Suppressor macrophage treated with lipopolysaccharide for 4 hours (primary cell): ENCODE measurements at places on chromosomes 13 and 19.
A peak's percentile ranks its signal among the peaks of the same experiment; 100 is the strongest.

DNA sequence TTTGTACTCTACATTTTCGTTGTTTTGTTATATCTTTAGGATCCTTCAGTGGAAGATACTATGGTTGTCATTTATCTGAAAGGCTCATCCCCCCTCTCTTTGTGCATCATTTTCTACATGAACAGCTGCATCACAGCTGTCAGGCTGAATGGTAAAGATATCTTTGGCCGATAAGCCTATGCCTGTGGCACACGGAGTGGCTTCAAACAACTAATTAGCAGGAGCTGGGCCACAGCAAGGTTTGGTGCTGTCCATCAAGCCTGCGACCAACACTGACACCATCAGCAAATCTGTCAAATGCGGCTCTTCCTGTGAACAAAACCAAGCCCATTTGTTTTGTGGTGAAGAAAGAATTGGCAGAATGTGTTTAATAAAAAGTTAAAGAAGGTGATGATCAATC, 334.4 kb downstream of the PCDH9 start:
- no peak for DNase-seq

- peak; percentile 47 for DNase-seq
Measured at GRCh38 chr13:99339736-99340397, 32.7 kb upstream of the GPR183 start.

- peak; percentile 11 for DNase-seq
Measured at GRCh38 chr13:26601669-26602068, 44.2 kb downstream of the WASF3 start.

DNA sequence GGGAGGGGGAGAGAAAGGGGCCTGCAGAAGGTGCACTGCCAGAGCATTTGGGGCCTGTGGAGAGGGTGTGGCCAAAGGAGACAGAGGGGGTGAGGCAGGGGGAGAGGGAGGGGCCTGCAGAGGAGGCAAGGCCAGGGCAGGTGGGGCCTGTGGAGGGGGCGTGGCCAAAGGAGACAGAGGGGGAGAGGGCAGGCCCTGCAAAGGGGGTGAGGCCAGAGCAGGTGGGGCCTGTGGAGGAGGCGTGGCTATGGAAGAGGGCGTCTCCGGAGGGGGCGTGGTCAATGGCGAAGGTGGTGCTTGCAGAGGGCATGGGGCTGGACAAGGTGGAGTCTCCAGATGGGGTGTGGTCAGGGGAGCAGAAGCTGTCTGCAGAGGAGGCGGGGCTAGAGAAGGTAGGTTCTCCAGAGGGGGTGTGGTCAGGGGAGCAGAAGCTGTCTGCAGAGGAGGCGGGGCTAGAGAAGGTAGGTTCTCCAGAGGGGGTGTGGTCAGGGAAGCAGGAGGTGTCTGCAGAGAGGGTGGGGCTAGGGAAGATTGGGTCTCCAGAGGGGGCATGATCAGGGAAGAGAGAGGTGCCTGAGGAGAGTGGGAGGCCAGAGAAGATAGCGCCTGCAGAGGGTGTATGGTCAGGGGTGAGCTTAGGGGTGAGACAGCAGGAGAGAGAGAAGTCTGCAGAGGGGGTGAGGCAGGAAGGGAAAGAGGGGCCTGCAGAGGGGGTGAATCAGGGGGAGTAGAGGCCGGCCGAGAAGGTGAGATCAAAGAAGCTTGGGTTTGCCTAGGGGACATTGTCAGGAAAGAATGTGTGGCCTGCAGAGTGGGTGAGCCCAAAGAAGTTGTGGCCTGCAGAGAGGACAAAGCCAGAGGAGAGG, 3.4 kb downstream of the PRR36 start:
- DNase-seq = peak; percentile 34

GRCh38 chr13:98370806-98371515, 193.9 kb upstream of the RNF113B start:
- DNase-seq = no peak

DNA sequence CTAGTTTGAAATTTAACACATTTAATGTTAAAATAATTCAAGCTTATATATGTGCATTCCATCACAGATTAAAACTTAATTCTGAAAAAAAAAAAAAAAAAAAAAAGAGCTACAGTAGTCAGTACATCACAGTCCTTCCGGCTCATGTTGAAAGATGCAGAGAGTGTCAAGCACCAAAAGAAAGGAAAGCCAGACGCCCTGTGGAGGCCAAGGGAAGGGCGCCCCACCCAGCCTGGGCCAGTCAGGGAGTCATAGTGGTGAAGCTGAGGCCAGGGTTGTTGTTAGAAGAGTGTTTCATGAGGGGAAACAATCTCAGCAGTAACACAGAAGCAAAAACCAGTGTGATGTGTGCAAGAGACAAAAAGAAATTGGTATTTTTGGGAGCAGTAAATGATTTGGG, 375.3 kb downstream of the MTUS2 start:
- no peak for DNase-seq

DNA sequence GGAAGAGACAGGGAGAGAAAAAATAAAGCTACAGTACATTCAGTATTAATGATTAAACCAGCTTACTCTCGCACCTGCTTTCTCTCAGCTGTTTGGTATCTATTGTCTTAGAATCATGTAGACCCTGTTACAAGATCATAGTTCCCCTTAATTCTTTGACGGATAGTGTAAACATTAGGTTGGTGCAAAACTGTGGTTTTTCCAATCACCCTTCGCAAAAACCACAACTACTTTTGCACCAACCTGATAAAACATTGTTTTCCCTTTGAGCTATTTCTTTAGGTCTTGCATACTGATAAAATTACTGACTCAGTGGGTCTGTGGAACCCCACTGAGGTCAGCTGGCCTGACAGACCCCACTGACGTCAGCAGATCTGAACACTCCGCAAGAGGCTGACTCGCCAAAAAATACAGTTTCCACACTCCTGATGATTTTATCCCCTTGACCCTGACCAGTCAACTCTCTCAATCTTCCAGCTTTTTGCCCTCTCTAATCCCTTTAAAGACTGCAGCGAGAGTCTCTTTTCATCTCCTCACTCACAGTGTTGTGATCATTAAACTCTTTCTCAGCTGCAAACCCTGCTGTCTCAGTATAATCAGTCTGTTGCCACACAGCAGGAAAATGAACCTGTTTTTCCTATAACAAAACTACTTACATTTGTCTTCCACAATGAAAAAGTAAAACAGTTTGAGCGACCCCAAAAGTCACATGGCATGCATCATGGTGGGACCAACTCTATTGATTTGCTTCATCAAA, 123.9 kb downstream of the SLITRK6 start:
- no peak for DNase-seq

DNA sequence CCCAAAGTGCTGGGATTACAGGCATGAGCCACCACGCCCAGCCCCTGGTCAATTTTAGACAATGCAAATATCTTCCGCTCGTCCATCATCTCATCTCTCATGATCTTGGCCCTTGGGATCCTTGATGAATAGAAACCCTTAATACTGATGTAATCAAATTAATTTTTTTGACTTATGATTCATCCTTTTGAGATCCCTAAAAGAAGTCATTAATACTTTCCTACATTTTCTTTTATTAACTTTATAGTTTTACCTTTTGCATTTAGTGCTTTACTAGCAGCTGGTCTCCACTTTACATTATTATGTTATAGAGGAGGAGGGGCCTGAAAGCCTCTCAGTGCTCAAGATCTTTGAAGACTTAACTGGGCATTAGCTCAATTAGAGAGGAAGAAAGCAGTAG, 7.7 kb upstream of the KASH5 start:
- no peak for DNase-seq

DNA sequence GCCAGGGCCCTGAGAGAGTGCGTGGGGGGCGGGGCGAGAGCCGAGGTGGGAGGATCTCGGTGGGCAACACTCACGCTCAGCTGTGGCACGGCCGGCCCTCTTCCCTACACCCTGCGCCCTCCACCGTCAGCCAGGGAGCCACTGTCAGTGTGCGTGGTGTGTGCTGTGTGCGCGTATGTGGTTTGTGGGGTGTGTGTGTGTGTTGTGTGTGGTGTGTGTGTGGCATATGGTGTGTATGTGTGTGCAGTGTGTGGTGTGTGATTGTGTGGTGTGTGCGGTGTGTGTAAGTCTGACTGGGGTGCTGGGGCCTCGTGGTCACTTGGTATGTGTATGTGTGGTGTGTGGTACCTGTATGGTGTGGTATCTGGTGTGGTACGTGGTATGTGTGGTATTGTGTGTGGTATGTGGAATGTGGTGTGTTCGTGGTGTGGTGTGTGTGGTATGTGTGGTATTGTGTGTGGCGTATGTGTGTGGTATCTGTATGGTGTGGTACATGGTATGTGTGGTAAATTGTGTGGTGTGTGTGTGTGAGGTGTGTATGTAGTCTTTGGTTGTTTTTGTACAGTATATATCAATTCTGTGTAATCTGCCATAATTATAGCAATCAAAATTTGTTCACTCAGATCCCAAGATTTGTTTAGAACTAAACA, 5.1 kb downstream of the GRK1 start:
- DNase-seq = no peak

GRCh38 chr13:59635589-59635988, 528.1 kb downstream of the DIAPH3 start:
- DNase-seq = no peak

- no peak for DNase-seq
Measured at GRCh38 chr13:45925151-45925550, 73.6 kb upstream of the SIAH3 start.

DNA sequence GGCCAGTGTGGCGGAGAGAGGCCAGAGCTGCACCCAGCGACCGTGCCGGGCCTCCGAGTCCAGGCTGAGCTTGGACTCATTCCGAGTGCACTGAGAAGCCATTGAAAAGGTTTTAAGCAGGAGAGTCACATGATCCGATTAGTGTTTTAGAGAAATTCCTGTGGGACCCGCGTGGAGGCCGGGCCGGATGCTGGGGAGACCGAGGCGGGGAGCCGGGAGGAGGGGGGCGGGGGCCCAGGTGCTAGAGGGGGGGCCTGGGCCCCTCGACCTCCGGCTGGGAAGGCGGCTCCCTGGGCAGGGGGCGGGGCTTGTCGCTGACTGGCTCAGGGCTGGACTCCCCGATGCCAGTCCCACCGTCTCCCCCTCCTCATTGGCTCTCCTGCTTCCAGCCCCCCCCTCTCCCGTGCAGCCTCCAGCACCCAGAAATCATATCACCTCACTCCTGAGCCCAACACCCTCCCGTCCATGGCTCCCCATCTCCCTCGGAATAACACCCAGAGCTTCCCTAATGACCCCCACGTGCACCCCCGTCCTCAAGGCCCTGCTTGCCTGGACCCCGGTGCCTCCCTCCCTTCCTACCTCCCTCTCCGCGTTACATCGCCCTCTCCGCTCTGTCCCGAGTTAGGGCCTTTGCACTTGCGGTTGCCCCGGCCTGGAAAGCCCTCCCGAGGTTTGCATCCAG, 5.2 kb upstream of the ZNF579 start:
- no peak for DNase-seq

- peak; percentile 58 for DNase-seq
Measured at GRCh38 chr13:25871389-25872125, 180.3 kb downstream of the SHISA2 start.

DNA sequence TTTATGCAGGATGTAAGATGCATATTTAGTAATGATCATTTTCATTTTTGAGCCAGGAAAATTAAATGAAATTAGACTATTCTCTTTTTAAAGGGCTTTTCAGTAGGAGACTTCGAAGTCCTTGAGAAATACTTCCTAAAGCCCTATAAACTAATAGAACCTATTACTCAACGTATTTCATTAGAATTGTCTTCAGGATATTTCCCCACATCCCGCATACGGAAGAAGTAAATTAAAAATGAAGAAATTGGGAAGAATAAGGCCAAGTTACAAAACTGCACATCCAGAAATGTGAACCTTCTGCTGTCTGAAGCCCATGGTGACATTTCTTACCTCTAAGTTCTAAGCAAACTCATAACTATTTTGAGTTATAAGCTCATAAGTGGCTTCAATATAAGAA, 66.5 kb downstream of the RXFP2 start:
- peak; percentile 33 for DNase-seq

- DNase-seq = no peak
Measured at GRCh38 chr13:23107665-23108064, 73.1 kb upstream of the SGCG start.

DNA sequence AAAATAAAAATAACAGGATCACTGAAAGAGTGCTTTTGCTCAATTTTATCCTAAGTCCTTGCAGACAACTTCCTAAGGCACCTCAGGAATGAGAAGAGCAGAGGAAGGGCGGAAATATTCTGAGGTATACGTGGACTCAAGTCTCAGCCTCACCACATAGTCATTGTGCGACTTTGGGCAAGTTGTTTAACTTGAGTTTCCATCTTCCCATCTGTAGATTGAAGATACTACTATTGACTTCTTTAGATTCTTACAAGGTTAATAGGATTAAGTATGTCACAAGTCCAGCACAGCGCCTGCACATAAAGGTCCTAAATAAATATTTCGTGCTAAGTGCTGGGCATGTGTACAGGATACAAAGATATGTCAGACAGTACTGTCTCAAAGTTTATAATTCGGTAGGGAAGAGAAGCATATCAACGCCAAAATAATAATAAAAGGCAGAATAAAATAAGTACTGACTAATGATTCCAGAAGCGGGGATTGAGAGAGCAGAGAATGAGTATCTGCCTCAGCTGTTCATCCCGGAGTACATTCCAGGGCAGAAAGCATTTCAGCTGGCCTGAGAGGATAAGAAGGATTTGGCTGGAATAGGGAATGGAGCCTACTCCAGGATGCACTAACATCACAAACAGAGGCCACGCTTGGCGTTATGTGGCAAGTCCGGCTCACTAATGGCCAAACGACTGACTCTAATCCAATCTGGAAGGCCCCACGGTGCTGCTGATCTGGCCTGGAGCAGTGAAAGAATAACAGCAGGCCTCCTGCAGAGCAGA, 139.7 kb downstream of the FLT1 start:
- no peak for DNase-seq

DNA sequence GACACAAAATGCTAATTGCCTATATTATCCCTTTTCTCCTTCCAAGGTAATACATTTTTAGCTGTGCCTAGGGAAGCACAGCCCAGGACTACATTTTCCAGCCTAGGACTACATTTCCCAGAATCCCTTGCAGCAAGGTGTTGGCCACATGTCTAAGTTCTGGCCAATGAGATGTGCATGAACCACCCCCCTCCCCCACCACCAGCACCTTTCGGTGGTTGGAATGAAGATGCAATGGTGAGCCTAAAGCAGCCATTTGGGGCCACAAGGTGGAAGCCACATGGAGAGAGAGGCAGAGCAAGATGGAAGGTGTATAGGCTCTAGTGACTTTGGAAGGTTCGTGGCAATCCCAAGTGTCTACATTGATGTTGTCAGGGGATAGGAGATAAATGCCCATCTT, 16.2 kb downstream of the UNC13A start:
- peak; percentile 42 for DNase-seq

- no peak for DNase-seq
Measured at GRCh38 chr13:49836516-49836915, 44.0 kb upstream of the KPNA3 start.

DNA sequence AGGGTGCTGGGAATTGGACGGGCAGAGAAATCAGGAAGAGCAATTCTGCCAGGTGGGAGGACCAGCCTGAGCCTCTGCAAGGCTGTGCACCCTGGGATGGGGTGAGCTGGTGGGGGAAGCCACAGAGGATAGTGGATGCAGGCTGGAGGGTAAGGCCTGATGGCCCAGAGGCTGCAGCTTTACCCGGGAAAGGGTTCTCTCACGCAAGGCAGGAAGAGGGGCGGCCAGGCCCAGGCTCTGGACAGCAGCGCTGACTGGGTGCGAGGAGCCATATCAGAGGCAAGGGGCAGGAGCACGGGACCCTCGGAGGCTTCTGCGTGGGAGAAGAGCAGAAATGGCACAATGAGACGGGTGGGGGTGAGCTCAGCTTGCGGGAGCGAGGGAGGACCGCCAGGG, 104.6 kb downstream of the SOX1 start:
- no peak for DNase-seq
